ENCODE measurements at places on chromosomes 4 and X. TPM values are rescaled to one million over a fixed set of nuclear protein-coding genes. Genes with fewer than 3 reads are reported as not detected.

The ADGRG4 gene
- not detected for total RNA-seq

The UCP1 gene
- total RNA-seq, result not detected

The ASMT gene
- total RNA-seq, result not detected

The SPANXB1 gene
- not detected for total RNA-seq

The GRIA3 gene
- not detected for total RNA-seq

The RIPPLY1 gene
- total RNA-seq, result 2.4 TPM

The MXRA5 gene
- not detected for total RNA-seq

The ARHGAP36 gene
- total RNA-seq, result not detected

The CPZ gene
- total RNA-seq, result 1.1 TPM

The TMEM255A gene
- total RNA-seq, result not detected

The SPANXC gene
- total RNA-seq, result not detected

The HTR2C gene
- not detected for total RNA-seq

The DIAPH2 gene
- total RNA-seq, result 10.5 TPM

The PLA2G12A gene
- 10.9 TPM for total RNA-seq

The COX7B2 gene
- not detected for total RNA-seq

Data from MG63 (cell line).